Posterior cingulate gyrus (tissue), 11 donors: ENCODE measurements at places on chromosomes 1 and 21.

DNA sequence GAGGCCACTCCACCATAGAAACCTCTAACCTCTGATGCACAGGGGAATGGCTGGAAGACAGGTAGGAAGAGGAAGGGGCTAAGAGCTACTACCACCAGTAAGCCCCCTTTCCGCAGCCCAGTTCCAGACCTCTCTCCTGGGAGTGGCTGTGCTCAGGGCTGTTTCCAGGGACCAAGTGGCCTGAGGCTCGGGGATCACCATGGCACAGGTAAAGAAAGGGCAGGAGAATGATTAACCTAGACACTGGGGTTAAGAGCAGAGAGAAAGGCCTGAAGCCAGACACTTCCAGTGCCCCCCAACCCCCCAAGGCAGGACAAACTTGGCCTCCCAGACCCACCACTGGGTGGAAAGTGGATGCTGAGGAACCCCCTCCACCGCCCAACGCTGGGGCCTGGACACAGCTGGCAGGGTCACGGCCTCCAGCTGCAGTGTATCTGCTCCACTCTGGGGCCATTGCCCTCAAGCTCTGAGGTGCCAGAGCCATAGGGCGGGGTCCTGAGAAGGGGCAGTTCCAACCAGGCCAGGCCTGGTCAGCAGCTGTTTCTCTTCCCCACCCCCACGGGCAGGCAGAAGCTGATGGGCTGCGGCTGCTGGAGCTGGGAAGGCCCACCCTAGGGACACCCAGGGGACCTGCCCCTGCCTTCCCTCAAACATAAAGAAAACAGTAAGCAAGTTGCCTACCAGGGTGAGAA lies 2.6 kb downstream of the TAGLN2 start:
- no peak for DNase-seq

GRCh38 chr1:202856014-202856413 lies 32.9 kb downstream of the RABIF start:
- DNase-seq = no peak

GRCh38 chr1:109877317-109877771 lies 33.3 kb upstream of the CSF1 start:
- peak; percentile 46 for DNase-seq

- no peak for DNase-seq
Measured at GRCh38 chr1:121483961-121484424, 299.2 kb downstream of the SRGAP2C start.

DNA sequence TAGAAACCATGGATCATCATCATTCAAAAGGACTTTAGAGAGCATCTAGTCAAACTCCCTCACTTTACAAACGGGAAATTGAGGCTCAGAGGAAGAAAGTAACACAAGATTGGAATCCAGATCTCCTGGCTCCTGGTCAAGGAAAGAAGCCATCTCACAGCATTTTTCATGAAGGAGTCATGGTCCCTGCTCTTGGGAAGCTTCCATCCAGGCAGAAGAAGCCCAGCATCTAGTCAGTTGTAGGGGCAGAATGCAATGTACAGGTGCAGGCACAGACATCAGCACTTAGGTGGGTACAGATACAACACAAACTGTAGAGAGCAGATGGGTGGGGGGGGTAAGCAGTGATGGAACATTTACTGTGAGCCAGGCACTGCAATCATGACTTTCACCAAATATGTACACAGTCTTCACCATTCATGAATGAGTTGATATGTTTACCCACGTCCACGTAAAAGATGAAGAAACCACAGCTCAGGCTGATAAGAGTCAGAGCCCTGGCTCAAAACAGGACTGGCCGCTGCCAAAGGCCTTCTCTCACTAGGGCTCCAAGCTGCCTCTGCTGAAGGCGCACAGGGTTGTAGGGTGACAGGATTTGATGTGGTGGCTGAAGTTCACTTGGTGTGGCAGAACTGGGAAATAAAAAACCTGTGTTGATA lies 44.0 kb downstream of the OPTC start:
- DNase-seq = no peak

DNA sequence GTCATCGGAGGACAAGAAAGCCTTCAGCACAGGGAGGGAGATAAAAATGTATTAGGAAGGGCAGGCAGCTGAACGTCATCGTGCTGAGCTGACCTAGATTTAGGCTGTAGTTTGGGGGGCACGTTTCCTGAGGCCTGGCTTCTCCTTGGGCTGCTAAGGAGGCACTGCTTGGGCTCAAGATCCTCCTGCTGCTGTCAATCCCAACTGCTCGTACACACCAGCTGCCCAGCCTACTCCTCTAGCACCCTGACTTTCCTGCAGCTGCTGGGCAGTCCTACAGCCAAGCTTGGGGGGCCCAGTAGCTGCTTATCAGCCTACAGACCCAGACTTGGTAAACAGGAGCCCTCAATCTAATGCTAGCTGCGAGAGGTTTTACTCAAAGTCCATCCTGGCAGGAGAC lies 6.2 kb downstream of the TMEM35B start:
- DNase-seq = no peak
